Fibroblast of skin of scalp (primary cell): ENCODE measurements at places on chromosomes 2 and 18.
A peak's percentile ranks its signal among the peaks of the same experiment; 100 is the strongest.

- peak; percentile 29 for DNase-seq
These were observed 475.8 kb downstream of the TXNL1 start for GRCh38 chr18:56162311-56163265.

DNA sequence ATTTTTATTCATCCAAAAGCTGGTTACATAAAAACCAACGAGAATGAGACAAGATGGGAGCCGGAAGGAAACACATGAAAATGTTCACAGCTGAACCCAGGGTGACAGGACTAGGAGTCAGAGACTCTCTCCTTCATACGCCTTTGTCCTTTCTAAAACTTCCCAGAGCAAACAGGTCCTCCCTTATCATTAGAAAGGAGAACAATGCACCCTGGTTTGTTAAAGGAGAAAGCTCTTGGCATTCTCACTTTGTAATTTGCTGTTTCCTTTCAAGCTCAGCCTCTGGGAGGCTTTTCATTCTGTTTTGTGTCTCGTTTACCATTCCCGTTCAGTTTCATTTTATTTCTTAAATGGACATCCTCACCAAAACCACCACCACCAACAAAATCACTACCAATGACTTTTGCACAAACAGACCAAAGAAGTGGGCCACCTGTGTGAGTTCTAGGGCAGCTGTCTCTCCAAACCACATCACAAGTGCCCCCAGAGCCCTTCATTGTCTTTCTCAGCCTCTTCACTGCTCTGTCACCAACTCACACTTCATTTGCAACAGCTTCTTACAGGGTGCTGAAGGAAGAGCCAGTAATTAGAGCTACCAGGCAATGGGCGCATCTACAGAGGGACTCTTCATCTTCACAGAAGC is 105.3 kb downstream of the HDAC4 start:
- DNase-seq, result no peak

GRCh38 chr18:44066541-44066940 is 614.1 kb upstream of the SETBP1 start:
- no peak for DNase-seq

- peak; percentile 87 for DNase-seq
These were observed 176.7 kb downstream of the NRP2 start for GRCh38 chr2:205858881-205859441.

DNA sequence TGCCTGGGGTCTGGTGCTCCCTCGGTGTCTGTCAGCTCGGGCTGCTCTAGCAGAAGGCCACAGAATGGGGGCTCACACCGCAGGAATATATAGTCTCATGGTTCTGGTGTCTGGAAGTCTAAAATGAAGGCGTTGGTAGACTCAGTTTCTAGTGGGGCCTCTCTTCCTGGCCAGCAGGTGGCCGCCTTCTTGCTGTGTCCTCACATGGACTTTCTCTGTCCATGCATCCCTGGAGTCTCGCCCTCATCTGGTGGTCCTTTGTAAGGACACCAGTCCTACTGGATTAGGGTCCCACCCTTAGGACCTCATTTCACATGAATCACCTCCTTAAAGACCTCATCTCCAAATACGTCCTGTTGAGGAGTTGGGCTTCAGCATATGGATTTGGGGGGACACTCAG is 65.7 kb downstream of the RRM2 start:
- peak; percentile 27 for DNase-seq

GRCh38 chr2:76763276-76763675 is 758.9 kb downstream of the LRRTM4 start:
- DNase-seq, result no peak

DNA sequence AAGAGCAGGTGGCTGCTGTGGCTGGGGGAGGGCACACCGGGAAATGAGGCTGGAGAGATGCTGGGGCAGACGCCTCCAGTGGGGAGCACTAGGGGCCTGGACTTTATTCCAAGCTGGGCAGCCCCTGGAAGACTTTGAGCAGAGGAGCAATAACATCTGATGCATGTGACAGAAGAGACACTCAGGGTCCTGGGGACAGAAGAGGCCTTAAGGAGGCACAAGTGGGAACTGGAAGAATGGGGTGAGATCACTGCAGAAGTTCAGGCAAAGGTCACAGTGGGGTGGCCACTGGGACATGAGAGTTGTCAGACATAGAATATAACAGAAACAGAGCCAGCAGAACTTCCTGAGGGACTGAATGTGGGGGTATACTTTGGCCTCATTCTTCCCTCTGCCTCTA is 24.0 kb downstream of the TGFA start:
- no peak for DNase-seq

- DNase-seq, result no peak
These were observed 136.4 kb upstream of the SKOR2 start for GRCh38 chr18:47387864-47388263.

DNA sequence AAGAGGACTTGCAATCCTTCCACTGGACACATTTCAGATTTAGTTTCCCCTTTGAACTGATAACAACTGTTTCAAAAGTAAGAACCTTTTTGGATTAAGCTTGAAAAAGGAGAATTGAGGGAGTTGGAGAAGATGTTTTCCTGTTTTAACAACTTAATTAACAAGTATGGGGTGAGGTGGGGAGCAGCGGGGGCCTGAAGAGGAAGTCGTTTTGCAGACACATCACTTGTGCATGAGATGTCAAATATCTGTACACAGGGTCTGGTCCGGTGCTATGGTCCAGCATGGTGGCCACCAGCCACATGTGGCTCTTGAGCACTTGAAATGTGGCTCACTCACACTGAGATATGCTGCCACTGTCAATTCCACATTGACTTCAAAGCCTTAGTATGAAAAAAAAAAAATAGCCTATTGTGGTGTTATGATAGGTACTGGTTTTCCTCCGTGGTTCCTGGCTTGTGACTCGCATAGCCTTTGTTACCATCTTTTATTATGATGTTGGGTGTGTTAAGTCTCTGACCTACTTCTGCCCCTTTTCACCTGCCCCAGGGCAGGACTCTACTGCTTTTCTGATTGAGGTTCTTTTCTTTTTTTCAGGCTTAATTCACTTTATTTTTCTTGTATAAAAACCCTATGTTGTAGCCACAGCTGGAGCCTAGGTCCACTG is 205.5 kb downstream of the BCL2 start:
- DNase-seq, result no peak

DNA sequence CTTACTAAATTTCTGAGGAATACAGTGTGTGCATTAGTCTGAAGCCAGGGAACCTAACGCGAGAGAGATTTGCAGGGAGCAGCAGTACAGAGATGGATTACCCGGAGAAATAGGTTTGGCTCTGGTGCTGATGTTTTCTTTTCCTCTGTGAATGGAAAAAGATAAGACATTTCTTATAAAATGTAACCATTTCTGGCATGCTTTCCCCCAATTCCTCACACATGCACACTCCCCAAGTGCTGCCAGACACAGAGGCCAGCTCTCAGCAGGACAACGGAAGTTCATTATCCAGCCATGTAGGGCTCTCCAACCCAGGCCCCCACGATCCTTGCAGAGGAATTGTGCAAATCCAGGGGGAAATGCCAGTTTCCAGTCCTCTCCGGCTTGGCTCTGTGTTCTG is 224.5 kb upstream of the MGAT5 start:
- peak; percentile 40 for DNase-seq

GRCh38 chr18:23243178-23243577 is 107.9 kb downstream of the CABLES1 start:
- no peak for DNase-seq

DNA sequence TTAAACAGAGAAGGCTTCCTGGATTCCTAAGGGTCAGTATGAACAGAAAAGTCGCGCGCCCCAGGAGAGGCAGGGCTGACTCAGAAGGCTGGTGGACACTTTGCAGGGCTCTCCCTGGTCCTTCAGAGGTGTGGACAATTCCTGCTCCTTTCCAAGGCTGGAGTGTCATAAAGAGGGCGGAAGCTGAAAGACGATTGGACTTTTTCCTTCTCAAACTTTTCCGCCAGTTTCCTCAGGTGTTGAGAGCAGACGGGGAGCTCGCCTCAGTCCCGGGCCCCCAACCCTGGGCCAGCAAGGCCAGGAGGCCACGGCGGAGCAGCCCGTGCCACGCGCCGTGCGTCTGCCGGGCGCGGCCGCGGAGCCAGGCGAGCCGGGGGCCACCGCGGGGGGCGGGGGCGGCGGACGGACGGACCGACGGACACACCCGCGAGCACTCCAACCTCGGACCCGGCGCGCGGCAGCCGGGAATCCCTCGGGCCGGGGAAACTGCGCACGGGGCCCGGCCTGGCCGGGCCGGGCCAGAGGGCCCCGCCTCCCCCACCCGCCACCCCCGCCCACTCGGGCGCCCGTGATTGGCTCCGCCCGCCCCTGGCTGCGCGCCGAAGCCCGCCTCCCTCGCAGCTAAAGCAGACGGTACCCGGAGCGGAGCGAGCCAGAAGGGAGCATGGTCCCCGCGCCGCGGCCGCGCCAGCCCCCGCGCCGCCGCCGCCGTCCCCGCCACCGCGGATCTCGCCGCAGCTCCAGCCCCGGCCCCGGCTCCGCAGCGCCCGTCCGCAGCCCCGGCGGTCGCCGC is at the start of gene KLHL29:
Gene KLHL29, plus strand, starts transcription at position 629 of the 793 bp plus-strand sequence. CDS start 177,018 bp downstream, outside the sequence.
- DNase-seq, result peak; percentile 79

DNA sequence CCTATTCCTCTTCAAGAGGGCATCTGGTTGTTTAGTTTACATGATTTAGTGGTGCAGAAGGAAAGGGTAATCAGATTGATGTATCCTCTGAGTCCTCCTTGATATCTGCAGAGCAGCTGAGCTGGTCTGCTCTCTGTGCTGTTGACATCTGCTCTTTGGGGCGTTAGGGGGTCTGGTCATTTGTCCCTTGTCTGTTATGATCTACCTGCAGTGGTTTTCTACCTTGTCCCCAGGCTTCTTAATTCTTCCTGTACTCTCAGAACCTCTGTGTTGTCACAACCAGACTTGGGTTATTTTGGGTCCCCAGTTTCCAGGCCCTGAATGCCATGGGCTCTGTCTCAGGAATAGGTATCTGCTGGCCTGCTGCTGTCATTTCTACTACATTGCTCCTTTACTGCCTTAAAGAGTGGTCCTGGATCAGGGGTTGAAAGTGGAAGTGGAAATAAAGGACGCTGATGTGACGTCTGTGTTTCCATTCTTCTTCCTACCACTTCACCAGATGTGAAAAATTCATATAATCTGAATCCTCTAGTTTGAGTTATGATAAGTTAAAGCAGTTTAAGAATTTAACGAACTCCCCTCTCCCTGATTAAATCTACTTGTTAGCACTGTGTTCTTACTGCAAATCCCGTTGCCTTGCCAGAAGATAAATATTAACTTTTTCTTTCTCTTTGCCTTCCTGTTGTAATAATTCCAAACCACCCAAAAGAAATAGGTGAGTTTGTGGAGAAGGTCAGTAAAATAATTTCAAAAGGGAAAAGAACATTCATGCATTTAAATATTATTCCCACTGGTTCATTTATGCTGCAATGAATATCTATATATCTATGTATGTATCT is 16.6 kb upstream of the CPS1 start:
- DNase-seq, result no peak

- no peak for DNase-seq
These were observed 3.3 kb upstream of the OSBPL6 start for GRCh38 chr2:178191004-178191508.

DNA sequence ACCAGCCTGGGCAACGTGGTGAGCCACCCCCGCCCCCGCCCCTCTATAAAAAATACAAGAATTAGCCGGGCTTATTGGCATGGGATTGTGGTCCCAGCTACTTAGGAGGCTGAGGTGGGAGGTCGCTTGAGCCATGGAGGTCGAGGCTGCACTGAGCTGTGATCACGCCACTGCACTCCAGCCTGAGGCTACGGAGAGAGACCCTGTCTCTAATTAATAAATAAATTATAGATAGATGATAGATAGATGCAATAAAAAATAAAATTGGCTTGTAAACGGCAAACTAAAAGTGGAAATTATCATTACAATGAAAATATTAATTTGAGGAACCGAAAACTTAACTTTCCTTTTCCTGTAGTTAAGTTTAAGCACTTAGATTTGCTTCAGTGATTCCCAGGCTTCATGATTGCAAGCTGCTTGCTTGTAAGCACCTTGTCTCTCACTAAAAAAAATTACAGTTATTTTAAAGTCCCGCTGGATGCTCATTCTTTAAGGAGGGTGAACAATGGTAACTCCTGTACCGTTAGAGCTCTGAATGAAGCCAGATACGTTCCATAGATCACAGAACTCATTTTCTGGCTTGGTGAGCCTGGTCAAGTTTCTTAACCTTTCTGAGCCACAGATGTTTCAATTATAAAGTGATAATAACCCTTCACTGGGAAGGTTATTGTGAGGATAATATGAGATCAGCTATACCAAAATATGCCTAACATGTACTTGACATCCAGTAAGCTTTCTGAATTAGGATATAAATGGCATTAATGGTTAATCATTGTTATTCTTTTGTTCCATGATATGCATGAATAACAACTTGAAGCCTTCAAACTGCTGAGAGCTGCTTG is 9.3 kb upstream of the NARS1 start:
- no peak for DNase-seq

- no peak for DNase-seq
These were observed 17.1 kb downstream of the CCT7 start for GRCh38 chr2:73250872-73251846.

GRCh38 chr2:102558463-102558862 is 60.9 kb upstream of the SLC9A2 start:
- no peak for DNase-seq

DNA sequence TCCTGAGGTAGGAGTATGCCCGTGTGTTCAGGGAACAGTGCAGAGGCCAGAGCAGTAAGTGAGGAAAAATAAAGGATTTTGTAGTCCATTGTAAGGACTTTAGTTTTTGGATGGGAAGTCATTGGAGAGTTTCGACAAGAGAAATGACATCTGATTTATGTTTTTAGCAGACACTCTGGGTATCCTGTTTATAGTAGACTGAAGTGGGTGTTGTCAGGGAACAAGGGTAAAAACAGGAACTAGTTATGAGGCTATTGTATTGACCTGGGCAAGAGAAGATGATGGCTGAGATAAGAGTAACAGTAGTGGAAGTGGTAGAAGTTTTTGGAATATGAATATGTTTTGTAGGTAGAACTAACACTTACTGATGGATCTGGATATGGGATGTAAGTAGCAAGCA is 59.8 kb downstream of the GTF2A1L start:
- no peak for DNase-seq

- no peak for DNase-seq
These were observed 108.7 kb downstream of the TRIM43 start for GRCh38 chr2:95700519-95700918.

DNA sequence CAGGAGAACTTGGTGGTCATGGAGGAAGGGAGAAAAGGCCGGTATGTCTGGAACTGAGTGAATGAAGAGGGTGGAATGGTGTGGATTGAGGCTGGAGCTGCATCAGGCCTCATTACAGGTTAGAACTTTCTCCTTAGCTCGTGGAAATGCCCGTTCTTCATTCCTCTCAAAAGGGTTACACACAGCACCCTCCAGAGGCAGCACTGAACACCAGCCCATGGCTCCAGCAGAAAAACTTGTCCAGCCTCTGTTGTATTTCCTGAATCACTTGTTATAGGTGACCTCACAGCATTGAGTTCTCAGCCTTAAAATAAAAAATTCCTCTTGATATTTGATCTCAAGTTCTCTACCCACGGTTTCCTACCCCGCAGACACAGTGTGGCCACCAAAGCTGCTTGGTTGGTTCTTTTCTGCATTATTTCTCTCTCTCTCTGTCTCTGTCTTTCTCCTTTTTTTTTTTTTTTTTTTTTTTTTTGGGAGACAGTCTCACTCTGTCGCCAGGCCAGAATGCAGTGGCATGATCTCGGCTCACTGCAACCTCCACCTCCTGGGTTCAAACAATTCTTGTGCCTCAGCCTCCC is 89.6 kb downstream of the ITGB1BP1 start:
- DNase-seq, result peak; percentile 82

- DNase-seq, result no peak
These were observed 21.6 kb upstream of the KIF5C start for GRCh38 chr2:148853458-148853857.

GRCh38 chr2:1070601-1071000 is 120.0 kb downstream of the SNTG2 start:
- no peak for DNase-seq
